ENCODE measurements at places on chromosomes 4 and X.
A peak's percentile ranks its signal among the peaks of the same experiment; 100 is the strongest.

GRCh38 chrX:129762448-129762847 lies 17.3 kb upstream of the SASH3 start:
- no peak for DNase-seq

DNA sequence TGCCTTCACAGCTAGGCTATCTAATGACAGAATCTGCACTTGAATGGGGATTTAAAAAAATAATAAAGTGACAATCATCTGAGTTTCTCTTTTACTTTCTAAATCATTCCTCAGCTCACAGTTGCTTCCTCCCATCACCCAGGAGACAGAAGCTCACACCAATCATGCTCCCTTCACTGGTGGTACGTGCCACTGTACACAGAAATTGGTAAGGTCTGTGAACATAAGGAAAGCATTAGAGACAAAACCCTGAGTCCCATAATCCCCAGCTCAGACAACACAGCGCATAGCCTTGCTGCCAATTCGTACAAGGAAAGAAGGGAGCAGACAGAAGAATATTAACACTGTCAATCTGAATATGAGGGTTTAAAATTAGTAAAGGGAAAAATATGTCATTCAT lies 133.1 kb downstream of the IDS start:
- no peak for DNase-seq

DNA sequence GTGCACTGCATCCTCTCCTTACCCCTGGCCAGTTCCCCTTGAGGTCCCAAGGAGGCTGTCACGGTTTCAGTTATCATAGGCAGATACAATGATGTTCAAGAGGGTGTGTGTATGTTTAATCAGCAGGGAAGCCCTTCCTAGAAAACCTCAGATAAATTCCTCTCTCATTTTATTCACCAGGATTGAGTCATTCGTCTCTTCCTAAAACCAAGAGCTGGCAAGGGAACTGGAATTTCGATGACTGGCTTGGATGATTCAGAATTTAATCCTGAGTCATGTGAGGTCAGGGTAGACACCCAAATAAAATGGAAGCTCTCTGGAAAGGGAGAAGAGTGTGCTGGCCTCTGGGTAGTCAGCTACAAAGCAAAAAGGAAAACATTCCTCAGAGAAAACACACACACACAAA lies 106.2 kb upstream of the RAPGEF2 start:
- DNase-seq: peak; percentile 72

- no peak for DNase-seq
Measured at GRCh38 chr4:145196747-145197146, 16.4 kb upstream of the OTUD4 start.

DNA sequence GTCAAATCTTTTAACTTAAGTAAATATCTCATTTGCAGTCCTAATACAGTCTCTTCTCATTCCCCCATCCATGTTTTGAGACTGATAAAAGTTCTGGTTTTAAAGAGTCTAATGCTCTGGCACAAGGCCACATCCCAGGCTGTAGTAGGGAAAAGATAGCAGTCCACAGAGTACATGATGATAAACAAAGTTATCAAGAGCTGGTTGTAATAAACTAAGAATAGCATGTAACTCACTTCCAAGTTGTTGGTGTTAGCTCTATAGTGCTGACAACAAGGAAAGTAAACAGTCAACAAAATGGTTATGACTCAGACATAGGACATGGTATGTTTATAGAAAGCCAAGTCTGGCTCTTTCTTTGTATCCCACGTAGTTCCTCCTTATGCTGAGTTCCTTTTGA lies 21.8 kb upstream of the AREG start:
- peak; percentile 24 for DNase-seq

DNA sequence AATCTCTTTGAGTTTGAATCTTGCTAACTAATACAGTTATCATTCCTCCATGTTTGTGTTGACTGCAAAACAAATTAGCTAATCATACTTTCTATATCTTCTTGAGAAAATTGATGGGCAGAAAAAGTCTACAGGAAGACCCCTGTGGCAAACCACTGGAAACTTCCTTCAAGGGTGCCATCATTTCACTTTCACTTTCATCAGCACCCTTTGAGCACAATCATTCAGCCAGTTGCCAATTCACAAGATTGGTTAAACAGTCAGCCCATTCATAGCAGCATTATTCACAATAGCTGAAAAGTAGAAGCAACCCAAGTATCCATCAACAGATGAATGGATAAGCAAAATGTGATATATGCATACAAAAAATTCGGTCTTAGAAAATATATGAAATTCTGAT lies 101.5 kb downstream of the CCDC160 start:
- DNase-seq: no peak

DNA sequence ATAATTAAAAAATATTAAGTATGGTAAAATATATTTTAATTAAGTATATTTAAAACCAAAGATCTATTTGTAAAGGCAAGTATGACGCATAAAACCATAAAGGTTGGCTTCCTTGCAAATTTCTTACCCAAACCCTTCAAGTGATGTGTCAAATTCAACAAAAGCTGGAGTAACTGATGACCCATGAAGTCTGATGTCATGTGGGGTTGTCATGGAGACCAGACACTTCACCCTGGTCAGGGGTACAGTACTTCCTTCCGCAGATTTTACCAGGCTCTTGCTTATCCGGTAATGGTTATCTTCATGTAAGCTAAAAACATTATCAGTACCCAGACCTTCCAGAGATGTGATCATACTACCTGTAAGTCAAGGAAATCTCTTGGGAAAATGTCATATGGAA lies 170.1 kb downstream of the WDFY3 start:
- no peak for DNase-seq

DNA sequence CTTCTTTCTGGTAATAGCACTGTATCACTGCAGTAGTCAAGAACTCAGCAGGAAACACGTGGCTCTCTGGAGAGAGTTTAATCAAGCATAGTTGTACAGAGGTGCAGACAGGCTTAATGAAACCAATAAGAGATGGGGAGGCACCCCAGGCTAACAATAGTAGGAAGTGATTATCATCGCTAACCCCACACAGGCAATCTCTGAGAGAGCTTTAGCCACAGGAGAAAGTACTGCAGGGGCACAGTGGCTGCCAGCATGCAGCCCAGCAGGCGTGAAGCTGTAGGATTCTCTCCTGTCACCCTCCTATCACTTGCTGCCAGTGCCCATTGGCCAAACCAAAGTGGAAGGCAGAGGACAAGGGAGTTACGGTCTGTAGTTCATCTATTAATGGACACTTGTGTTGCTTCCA lies 450.0 kb upstream of the RASGEF1B start:
- DNase-seq: no peak

DNA sequence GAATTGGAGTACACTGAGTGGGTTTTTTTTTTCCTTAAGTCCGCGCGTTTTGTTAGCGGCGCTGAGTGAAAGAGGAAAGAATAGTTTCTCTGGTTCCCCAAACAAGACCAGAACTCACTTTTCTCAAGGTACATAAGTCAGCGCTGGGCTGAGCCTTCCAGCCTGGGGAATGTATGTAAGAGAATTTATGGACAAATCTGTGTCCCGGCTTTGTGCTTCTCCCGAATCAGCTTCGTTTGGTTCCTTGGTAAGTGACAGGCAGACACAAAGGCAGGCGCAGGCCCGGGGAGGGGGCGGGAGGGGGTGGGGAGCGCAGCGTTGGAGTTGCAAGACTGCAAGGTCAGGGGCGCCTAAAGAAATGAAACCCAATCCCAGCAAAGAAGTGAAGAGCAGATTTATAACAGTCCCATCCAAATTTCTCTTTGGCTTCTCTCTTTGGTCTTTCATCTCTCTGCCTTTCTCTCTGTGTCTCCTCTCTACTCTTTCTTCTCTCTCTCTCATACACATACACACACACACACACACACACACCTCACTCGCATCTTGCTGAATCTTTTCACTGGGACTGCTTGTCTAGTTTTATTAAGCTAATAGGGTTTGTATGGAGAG lies 981 bp downstream of the TET2 start:
- peak; percentile 18 for DNase-seq

DNA sequence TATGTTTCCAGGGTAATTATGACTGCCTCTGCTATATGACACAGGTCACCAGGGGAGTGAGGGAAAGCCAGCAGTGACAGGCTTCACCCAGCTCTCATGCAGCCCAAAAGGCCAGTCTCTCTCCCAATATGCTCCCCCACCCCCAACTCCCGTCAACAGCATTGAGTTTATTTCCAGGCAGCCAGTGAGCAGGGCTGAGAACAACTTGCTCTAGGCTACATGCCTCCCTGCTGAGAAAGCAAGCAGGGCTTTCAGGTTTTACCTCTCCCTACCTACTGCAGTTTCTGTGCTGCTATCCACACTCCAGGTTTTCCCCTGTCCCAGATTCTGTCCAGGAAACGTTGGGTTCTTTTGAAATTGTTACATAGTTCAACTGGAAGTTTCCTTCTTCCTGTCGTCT lies 291.4 kb downstream of the PABPC4L start:
- no peak for DNase-seq

GRCh38 chr4:53640576-53641453 lies 49.5 kb upstream of the LNX1 start:
- no peak for DNase-seq

- no peak for DNase-seq
Measured at GRCh38 chr4:115841871-115842270, 728.5 kb upstream of the NDST4 start.

- DNase-seq: peak; percentile 12
Measured at GRCh38 chr4:2768921-2769336, 12.8 kb upstream of the TNIP2 start.
